AG04450 (cell line): ENCODE measurements at places on chromosomes 2 and 18. TPM values are rescaled to one million over a fixed set of nuclear protein-coding genes. Genes with fewer than 3 reads are reported as not detected.
A peak's percentile ranks its signal among the peaks of the same experiment; 100 is the strongest.

DNA sequence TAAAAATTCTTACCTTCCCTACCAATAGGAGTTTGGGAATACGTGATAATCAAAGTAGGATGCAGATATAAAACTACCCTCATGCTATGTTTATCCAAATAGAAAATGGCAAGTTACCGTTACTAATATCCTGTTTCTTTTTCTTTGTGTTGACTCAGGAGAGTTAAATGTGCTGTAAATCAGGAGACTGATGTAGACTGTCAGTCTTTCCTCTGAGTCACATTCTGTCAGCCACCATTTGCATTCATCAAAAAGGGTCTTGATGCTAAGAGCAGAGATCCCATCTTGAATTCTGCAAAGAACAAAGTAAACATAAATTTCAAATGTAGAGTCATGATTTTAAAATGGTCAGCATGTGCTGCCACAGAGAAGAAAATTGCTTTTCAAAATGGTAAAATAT lies 712.8 kb downstream of the SOCS6 start:
- DNase-seq: no peak

GRCh38 chr2:105848367-105848766 lies 103.7 kb downstream of the NCK2 start:
- DNase-seq: no peak

DNA sequence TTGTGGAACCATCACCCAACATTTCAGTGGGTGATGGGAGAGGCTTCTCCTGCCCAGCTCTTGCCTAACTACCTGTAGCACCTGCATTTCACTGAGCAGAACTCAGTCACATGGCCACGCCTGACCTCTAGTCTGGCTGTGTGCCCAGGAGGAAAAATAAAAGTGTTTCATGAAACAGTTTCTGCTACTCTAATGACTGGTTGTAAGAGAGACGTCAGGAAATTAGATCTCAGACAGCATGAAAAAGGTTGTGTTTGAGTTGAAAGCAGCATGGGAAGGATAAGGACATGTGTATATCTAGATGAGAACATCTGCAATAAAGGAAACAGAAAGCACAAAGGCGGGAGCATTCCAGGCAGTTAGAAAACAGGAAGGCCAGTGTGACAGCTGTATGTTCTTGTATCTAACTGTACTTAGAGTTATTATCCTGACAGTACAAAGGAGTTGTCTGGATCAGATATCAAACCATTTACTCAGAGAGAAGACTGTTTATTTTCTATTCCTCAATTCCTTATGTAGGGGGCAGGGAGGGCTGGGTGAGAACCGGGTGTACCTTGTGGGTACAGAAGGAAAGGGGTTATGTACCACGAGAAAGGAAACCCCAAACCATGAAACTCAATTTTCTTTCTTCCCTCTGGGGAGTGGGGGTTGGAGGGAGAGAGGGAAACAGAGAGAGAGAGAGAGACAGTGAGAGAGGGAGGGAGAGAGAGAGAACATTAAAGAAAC lies 307.4 kb upstream of the VWC2L start:
- no peak for DNase-seq

- no peak for DNase-seq
These were observed 47.0 kb upstream of the PPP1CB start for GRCh38 chr2:28704621-28705020.

- DNase-seq: no peak
These were observed 285.3 kb upstream of the ZSWIM2 start for GRCh38 chr2:187134306-187134705.

DNA sequence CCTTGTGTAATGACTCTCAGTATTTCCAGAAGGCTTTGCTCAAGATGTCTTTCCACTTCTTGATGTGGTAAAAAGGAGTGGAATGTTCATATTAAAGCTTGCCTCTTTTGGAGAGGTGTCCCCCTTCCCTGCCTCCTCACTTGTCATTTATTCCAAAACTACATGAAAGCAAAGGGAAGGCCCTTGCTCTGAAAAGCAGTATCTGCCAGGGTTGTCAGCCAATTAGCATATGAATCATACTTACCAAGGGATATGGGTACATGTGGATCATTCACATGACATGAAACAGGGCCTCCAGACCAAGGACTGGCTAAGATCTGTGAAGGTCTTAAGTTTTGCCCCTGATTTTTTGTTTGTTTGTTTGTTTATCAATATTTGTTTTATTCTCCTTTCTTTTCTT lies 31.3 kb downstream of the ANXA4 start:
- DNase-seq: no peak

DNA sequence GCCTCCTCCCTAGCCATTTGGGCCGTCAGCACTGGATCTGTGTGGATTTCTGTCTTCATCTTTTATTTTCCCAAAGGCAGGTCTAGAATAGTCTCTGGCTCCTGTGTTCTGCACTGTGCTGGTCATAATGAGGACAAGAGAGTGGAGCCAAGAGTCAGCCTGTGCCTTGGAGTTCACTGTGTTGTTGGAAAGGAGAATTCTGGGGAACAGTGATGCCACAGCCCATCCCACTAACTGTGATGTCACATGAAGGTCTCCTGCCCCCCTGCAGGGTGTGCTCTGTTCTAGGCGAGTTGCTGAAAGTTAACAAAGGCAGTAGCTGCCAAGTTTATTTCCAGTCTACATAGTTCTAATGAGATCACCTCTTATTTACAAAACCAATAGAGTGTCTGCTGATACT lies 248.5 kb downstream of the TPGS2 start:
- DNase-seq: no peak

DNA sequence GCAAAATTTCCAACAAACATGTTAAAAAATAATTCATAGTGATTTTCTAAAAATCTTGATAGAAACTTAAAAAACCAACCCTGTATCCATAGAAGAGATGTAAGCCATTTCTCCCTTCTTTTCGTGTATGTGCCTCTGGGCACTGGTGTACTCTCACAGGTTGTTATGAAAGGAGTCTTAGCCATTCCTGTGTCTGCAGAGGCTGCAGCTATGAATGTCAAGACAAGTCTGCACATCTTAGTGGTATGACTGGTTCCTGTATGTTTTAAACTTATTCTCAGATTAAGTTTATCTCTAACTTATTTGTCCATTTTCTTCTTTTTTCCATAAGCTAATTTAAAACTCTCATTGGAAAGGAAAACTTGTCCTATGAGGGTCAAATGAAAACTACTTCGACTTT lies 84.0 kb downstream of the DPP4 start:
- no peak for DNase-seq

DNA sequence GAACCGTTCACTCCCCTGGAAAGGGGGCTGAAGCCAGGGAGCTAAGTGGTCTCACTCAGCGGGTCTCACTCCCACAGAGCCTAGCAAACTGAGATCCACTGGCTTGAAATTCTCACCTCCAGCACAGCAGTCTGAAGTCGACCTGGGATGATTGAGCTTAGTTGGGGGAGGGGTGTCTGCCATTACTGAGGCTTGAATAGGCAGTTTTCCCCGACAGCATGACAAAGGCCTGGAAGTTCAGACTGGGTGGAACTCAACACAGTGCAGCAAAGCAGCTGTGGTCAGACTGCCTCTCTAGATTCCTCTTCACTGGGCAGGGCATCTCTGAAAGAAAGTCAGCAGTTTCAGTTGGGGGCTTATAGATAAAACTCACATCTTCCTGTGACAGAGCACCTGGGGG lies 292.5 kb downstream of the NUP35 start:
- no peak for DNase-seq

- no peak for DNase-seq
These were observed 38.9 kb upstream of the GMCL1 start for GRCh38 chr2:69790601-69790959.

DNA sequence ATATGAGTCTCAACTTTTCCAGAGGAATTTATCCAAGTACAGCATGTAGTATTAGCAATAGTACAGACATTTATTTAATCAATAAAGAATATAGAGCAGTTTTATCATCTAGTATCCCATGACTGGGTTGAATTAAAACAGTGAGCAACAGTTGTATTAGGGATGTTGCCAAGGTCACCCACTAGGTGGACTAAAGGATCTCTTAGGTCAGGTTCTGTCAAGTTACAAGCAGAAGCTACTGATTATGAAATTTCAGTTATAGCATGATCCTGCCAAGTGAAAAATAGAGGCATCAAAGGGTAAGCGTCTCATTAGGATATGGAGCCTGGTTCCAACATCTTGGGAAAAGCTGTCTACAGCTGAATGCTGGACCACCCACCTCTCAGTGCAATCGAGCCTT lies 52.1 kb upstream of the LAPTM4A start:
- no peak for DNase-seq

- no peak for DNase-seq
These were observed 121.8 kb upstream of the FN1 start for GRCh38 chr2:215557701-215558100.

- DNase-seq: no peak
These were observed 289.6 kb downstream of the PTPRM start for GRCh38 chr18:7856733-7857132.

- DNase-seq: no peak
These were observed 159.2 kb downstream of the SOX11 start for GRCh38 chr2:5851410-5851809.

DNA sequence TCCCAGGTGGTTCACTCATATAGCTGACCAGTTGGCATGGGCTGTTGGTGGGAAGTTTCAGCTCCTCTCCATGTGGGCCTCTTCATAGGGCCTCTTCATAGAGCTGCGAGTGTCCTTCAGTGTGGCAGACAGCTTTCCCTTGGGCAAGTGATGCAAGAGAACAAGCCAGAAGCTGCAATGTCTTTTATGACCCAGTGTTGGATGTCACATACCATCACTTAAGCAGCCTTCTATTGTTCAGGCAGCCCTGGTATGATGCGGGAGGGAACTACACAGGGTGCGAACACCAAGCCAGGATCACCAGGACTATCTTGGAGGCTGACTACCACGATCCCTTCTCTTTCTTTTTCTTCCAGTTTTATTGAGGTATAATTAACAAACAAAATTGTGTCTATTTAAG lies 126.5 kb upstream of the ITGA6 start:
- DNase-seq: no peak

DNA sequence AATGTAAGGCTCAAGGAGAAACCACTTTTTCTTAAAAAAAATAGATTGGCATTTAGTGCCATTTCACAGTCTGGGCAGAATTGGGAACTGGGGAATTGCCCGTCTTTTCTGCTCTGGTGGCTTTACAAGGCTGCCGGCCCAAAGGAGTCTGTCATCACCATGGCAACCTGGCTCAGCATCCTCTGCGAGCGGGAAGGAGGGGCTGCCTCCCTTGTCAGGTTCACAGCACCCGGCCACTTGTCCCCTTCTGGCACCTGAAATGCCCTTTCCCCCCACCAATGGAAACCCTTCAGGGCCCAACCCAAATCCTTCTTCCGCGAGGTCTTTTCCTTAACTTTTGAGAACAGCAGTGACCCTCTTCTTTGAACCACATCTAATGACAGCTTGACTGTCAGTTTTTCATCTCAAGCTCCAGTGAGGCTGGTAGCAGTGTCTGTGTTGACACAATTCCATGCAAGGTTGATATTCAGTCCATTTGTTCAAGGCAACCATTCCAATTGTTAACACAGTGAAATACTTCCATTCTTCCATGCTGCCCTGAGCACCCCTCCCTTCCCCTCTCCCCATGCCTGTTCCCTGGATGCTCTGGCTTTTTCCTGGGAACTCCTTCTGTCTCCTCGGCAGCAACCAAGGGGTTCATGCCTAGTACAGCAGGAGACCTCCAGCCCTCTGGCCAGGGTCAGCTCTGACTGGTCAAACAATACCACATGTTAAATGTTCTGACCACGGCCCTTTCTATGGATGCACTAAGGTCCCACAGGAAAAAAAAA lies 79.6 kb downstream of the DNER start:
- DNase-seq: no peak

DNA sequence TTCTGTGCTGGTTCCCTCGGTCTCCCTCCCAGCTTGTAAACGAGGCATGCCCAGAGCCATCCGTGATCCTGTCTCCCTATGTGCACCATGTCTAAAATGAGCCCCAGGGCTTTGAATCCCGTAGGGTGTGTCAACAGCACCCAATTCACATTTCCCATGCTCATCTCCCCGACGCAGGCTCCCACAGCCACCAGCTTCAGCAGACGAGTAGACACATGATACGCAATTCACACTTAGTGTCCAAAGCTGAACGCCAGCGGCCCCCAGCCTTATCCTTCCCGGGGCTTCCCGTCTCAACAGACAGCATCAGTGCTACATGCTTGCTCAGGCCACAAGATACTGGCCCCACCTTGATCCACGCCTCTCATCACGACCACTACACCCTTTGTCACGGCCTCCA lies 88.1 kb downstream of the EIPR1 start:
- DNase-seq: no peak

- peak; percentile 78 for DNase-seq
These were observed 35.3 kb downstream of the LRRFIP1 start for GRCh38 chr2:237662671-237663093.

- no peak for DNase-seq
These were observed 266.6 kb upstream of the ID2 start for GRCh38 chr2:8414946-8415879.

GRCh38 chr18:49362431-49362830 lies 98.0 kb downstream of the DYM start:
- no peak for DNase-seq

DNA sequence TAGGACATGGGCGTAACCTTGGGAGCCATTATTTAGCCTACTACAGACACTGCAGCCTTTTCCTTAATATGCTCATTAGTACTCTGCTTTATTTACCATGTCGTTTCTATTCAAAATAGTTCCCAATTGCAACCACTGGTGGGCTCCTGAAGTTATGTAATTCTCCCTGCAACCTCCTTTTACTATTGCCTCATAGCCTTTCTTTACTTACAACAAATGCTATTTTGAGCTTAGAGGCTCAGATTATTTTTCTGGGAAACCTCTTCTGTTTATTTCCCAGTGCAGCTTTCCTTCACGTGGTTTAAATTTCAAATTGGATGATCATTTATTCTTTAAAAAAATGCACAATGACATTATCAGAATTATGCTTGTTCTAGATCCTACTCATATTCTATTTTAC lies 492.3 kb upstream of the TMEFF2 start:
- DNase-seq: no peak

GRCh38 chr2:55431982-55432627 lies 12.4 kb upstream of the CCDC88A start:
- DNase-seq: no peak

- no peak for DNase-seq
These were observed 38.4 kb upstream of the PPP1R1C start for GRCh38 chr2:181947273-181947672.

DNA sequence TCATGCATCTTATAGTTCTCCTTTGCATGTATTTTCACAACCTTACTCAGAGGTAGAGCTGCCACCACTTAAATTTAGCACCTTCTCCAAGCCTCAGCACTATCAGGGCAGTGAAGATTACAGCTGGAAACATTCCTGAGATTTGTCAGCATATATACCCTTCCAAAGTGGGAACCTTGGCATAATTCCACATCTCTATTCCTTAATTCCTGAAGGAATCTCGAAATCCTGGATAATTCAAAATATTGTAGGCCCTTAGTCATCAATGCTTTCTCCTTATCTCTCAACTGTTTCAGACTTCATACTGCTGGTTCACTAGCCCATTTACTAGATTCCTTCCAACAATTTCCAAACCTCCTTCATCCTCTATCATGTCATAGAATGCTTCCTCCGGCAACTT lies 87.4 kb downstream of the ITSN2 start:
- DNase-seq: no peak

- DNase-seq: no peak
These were observed 61.4 kb downstream of the LRP1B start for GRCh38 chr2:142069251-142069888.

- peak; percentile 37 for DNase-seq
These were observed 12.3 kb upstream of the ASNSD1 start for GRCh38 chr2:189648846-189649509.

POTEJ gene
- polyA plus RNA-seq: not detected in 2 replicates

NAT8 gene
- not detected in 2 replicates for polyA plus RNA-seq

ALLC gene
- polyA plus RNA-seq: not detected in 2 replicates

KCNF1 gene
- 1.0 and 1.1 TPM in 2 replicates for polyA plus RNA-seq

LRRC30 gene
- not detected in 2 replicates for polyA plus RNA-seq

ZNF521 gene
- polyA plus RNA-seq: 25.9 and 27.4 TPM in 2 replicates

GAD1 gene
- polyA plus RNA-seq: not detected in 2 replicates
